Esophagus squamous epithelium (tissue), 5 donors: ENCODE measurements at places on chromosomes 4 and X.

- no peak for DNase-seq
Observed at GRCh38 chr4:180542445-180543100, 1700.6 kb upstream of the TENM3 start.

DNA sequence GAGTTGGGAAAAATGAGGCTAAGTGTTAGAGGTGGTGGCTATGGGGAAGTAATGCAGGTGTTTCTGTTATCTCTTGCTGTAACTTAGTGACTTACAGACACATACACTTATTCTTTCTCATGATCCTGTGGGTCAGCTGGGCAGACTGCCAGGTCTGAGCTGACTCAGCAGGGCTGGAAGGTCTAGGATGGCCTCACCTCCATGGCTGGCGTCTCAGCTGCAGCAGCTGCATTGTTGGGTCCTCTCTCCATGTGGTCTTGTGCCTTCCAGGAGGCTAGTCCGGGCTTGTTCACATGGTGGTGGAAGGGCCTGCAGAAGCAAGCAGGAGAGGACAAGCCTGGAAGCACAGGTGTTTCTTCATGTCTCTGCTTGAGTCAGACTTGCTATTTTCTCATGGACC lies 172.7 kb downstream of the NHS start:
- no peak for DNase-seq

GRCh38 chr4:37687194-37687562 lies 1.0 kb upstream of the RELL1 start:
- DNase-seq = no peak

GRCh38 chr4:47675806-47676205 lies 162.1 kb downstream of the CORIN start:
- DNase-seq = no peak

- DNase-seq = no peak
Observed at GRCh38 chr4:11487868-11488544, 59.3 kb upstream of the HS3ST1 start.

DNA sequence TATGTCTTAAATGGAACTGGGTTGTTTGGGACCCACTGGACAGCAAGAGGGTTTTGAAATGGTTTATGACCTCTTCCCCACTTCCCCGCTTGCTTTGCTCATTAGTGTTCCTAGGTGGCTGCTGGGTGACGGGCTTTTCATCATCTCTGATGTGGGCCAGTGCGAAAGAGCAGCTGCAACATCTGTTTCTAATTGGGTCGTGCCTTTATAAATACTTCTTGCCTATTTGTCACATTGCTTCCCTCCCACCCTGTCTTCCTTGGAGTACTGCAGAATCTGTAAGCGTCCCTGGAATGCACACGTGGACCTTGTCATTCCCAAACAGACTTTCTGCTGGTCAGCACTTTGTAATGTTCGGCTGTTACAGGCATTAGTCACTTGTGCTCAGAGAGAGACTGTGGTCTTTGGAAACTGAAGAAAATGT lies 35.2 kb downstream of the SEPTIN11 start:
- DNase-seq = peak; percentile 2

GRCh38 chrX:84909151-84909550 lies 94.5 kb upstream of the APOOL start:
- no peak for DNase-seq

DNA sequence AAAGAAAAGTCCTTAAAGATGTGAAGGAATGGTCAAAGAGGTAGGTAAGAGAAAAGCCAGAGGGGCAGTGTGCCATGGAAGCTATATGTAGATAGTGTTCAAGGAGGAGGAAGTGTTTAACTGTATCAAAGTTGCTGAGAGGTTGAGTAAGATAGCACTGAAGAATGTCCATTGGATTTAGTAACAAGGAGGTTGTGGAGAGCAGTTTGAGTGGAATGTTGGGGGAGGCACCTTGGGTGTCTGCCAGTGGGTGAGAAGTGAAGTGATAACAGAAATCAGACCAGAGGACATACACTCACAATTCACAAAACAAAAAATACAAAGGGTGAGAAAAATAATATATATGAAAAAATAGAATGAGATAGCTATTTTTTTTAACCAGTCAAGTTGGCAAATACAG lies 121.3 kb upstream of the AMOT start:
- DNase-seq = no peak

DNA sequence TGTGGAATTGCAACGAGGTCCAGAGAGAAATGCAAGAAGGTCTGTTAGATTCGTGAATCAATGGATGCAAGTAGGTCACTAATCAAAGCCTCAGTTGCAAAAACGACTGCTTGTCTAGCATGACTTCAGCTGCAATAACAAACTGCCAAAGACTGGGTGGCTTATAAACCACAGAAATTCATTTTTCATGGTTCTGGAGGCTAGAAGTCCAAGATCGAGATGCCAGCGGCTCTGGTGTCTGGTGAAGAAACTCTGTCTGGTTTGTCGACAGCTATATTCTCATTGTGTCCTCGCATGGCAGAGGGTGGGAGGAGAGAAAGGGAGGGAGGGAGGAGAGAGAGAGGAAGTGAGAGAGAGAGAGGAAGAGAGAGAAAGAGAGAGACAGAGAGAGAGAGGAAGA lies 114.7 kb downstream of the MXRA5 start:
- no peak for DNase-seq

DNA sequence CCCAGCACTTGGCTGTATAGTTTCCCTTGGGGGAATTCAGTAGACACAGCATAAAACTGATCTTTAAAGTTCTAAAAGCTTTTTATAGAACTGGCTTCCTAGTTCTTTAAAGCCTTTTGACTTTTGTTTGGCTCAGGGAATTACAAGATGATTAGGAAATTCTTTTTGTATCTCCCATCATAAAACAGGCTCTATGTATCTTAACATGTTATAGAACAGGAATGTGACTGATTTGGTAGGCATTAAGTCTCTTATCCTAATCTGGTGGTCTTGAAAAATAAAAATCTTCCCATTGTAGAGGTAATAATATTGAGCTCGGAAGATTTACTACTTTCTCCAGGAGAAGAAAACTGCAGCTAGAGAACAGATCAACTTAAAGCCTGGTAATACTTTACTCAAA lies 262.7 kb downstream of the KCNIP4 start:
- DNase-seq = no peak

- DNase-seq = no peak
Observed at GRCh38 chr4:24980064-24980690, 50.6 kb downstream of the LGI2 start.

DNA sequence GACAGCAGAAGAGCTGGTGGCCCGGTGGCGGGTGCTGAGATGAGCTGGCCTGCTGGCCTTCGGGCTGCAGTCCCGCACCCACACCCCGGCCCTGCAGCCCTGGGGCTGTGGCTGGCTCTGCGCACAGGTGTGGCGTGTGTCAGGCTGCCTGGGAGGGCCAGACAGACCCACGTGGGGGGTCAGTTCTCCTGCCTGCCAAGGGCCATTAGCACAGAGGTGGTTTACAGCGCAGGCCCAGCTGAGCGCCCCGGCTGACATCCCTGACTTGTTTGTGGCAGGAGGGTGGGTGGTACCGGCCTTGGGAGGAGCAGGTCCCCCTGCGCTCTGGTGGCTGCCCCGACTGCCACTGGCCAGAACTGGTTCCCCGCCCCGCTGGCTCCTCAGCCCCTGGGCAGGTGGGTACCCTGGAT lies 9.4 kb upstream of the HGFAC start:
- DNase-seq = no peak

DNA sequence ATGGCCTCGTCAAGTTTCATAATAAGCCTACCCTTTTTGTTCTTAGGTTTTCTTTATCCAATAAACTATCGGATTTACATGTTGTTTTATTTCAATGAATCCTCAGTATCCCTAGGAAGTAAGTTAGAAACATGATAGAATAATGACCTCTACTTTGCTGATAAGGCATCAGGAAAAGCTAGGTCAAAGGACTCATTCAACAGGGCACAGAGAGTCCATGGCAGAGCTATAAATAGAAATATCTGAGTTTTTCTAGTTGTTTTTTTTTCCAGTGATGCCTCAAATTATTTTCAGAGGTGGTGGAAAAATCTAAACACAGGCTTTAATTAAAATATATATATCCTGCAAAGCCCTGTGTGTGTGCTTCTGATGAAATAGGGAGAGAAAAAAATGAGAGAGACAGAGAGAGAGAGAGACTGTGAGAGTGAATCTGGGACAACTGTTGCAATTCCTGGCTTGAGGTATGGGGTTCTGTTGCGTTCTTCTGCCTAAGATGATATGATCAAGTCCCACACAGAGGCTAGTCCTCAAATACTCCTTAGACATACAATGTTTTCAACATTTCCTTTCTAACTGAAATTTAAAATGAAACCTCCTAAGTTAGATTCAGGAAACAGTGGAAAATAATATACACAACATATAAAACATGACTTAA lies 139.9 kb downstream of the HDX start:
- DNase-seq = no peak

GRCh38 chr4:173039617-173040577 lies 128.7 kb upstream of the GALNT7 start:
- DNase-seq = no peak

- no peak for DNase-seq
Observed at GRCh38 chr4:38354872-38355271, 309.1 kb upstream of the KLF3 start.

DNA sequence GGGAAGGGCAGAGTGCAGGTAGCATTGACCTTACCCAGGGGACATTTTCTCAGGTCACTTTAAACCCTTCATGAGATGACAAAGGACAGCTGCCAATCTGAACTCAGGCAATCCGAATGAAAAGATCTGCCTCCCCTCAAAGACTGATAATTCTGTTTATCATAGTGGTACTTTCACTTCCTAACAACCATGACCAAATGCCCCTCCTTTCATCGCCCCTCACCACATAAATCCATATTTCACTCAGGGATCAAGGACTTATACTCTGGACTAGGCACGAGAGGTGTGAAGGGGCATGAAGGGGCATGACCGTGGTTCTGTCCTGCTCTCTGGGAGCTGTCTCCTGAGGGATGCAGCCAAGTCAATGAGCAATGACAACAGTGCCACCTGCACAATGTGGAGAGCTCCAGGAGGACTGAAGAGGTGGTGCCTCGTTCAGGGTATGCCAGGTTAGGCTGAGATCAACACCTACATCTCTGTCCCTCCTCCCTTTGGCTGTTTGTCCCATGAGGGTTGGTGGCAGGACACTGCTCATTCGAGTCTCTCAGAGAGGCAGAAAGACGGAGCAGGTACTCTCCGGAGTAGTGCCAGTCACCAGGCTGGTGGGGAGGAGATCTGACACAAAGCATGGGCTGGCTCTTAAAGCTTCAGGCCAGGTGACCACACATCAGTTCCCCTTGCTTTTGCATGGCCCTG lies 12.5 kb downstream of the HS3ST1 start:
- no peak for DNase-seq
